Fibroblast of the conjunctiva (primary cell): ENCODE measurements at places on chromosomes 2 and 18.

- DNase-seq = no peak
Observed at GRCh38 chr2:131417886-131418285, 53.9 kb upstream of the RAB6D start.

GRCh38 chr2:71608034-71608433, 154.7 kb downstream of the DYSF start:
- DNase-seq = no peak

- DNase-seq = no peak
Observed at GRCh38 chr2:102660574-102660973, 41.2 kb downstream of the SLC9A2 start.

GRCh38 chr2:109522063-109522374, 91.7 kb downstream of the SEPTIN10 start:
- no peak for DNase-seq

DNA sequence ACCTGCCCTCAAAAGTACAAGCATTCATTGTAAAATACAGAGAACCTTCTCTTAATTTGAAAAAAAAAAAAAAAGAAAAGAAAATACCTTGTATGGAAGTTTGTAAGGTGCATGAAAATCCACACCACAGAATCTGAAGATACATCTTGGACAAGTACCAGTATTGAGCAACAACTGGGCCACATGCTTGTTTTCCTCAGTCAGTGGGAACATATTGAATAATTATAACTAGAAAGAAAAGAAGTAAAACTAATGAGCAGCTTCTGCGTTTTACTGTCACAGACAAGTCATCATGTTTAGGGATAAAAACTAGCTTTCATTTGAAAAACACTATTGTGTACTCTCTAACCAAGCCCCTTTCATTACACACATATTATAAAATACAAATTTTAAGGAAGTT, 5.8 kb upstream of the PEX13 start:
- DNase-seq = no peak

DNA sequence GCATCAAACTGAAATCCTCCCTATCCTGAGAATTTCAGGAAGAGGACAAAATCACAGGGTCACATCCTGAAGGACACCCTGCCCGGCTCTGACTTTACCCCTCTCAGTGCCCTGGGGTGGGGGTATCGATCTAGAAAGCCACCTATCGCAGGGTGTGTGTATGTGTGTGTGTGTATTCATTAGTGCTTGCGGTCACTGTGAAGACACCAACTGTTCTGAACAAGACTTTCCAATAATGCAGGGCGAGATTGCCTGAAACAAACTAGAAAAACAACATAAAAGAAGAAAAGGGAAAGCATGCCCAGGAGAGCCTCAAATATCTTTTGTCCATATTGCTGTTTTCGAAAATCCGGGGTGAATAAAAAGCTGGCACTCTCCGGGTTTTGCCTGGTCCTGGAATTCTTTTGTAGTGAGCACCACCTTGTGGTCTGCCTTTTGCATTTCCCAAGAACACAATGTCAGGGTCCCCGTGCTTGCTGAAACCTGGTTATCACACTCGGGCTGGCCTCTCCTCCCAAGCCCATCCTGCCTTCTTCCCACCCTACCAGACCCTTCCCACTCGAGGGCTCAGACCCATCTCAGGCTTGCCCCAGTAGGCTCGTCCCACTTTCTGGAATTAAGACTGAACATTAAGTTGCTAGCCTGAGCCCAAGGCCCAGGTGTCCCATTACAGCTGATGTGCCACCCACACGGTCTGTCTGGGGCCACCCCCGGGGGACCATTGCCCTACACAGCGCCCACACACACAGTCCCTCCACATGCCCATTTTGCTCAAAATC, 25.0 kb upstream of the COPS8 start:
- peak; percentile 70 for DNase-seq

GRCh38 chr2:65465124-65465523, 32.7 kb upstream of the SPRED2 start:
- DNase-seq = no peak

GRCh38 chr18:3454365-3455089, 4.6 kb downstream of the TGIF1 start:
- no peak for DNase-seq

DNA sequence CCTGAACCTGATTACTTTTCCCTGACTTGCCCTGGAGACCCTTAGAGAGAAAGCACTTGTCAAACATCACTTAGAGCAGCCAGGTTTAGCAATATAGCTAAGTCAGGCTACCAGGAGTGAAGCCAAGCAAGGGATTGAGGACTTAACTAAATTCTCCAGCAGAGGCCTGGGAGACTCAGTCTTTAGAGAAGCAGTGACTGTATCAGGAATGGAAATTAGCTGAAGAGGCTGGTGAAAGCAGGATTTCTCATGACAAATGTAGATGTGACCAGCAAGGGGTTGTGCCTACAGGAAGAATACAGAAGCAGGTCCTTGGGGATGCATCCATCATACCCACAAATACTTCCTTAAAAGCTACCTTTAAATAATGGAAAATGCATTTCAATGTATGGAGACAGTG, 368.9 kb upstream of the MEIS1 start:
- DNase-seq = no peak

DNA sequence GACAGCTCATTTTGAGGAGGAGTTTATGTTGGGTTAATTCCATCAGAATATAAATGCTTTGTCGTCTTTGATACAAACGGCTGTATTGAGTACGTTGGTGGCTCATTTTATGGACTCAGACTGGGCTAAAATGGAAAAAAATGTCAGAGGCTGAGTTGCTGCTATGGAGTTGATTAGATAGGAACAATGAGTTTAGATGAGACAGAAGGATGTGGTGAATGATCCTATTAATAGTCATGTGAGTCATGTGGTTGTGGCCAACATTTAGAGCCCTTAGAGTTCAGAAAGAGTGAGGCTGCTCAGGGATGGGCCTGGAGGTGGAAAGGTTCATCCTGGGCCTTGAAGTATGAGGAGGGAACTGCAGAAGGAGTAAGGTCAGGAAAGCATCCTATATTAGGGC, 434.2 kb downstream of the MEIS1 start:
- no peak for DNase-seq

GRCh38 chr2:241941691-241942301, 72.3 kb downstream of the RTP5 start:
- DNase-seq = no peak

DNA sequence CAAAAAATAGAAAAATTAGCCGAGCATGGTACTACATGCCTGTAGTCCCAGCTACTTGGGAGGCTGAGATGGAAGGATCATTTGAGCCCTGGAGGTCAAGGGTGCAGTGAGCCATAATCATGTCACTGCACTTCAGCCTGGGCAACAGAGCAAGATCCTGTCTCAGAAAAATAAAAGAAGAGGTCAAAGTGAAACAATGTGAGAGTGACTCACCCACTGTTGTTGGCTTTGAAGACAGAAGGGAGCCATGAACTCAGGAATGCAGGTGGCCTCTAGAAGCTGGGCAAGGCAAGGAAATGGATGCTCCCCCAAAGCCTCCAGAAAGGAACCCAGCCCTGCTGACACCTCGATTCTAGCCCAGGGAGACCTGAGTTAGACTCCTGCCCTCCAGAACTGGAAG, 3.7 kb upstream of the TMEM214 start:
- no peak for DNase-seq

- DNase-seq = no peak
Observed at GRCh38 chr2:62844311-62845090, 139.0 kb downstream of the EHBP1 start.

DNA sequence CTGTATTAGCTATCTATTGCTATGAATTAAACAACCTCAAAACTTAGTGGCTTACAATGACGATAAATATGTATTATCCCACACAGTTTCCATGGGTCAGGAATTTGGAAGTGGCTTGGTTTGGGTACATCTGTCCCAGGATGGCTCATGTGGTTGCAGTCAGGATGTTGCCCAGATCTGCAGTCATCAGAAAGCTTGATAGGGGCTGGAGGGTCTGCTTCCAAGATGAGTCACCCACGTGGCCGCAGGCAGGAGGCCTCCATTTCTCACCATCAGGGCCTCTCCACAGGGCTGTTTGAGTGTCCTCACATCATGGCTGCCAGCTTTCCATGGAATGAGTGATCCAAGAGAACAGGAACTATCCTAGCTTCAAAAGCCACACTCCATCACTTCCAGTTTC, 46.4 kb downstream of the CHRNA1 start:
- no peak for DNase-seq

DNA sequence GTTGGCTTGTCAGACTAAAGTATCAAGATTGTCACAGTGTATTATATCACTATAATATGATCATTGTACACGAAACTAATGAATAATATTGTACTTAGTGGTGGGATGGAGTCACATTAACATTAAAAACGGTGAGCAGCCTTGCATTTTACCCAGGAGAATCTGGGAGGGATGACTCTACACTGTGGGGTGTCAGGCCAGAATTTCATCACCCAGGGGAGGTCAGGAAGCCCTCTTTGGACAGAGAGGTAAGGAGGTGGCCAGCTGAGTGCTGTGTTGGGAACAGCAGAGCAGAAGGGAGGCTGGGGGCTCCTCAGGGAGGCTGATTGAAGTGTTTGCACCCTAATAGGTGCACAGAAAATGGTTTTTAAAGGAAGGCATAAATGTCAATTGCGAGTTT, 33.0 kb downstream of the CDCA7 start:
- no peak for DNase-seq

- no peak for DNase-seq
Observed at GRCh38 chr18:61335684-61336555, 2.7 kb downstream of the CDH20 start.

DNA sequence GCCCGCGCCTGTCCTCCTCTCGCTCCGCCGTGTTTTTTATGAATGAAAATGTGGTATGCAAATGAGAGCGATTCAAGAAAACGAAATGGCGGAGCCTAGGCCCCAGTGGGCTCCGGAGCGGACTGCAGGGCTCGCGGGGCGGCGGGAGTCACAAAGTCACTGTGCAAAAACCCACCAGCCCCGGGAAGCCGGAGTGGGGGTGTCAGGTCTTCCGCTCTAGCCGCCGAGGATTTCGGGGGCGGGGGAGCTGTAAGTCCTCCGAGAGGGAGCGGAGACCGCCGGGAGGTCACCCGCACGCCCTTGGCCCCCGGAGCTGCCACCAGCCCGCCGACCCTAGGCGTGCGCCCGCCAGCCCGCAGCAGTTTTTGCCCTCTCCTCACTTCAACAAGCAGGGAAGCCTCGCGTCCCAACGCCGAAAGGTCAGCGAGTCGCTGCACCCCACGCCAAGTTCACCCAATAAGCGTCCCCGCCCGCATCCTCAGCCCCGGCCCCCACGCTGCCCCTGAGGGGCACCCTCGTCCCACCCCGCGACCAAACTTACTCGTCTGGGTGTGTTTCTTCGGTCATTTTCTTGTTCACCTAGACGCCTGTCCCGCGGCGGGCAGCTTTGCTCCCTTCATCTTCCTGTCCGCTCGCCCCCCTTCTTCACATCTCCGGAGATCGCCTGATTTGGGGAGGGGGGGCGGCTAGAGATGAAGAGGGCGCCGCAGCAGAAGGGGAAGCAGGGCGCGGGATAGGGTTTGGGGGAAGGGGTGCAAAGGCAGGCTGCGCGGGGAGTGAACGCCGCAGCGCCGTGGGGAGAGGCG, 775 bp downstream of the SPRED2 start:
- DNase-seq = no peak

GRCh38 chr2:236658974-236659757, 89.5 kb downstream of the ACKR3 start:
- DNase-seq = no peak

GRCh38 chr2:223113161-223113560, 61.2 kb downstream of the KCNE4 start:
- DNase-seq = no peak

GRCh38 chr18:26386441-26386840, 160.2 kb downstream of the TAF4B start:
- DNase-seq = no peak

DNA sequence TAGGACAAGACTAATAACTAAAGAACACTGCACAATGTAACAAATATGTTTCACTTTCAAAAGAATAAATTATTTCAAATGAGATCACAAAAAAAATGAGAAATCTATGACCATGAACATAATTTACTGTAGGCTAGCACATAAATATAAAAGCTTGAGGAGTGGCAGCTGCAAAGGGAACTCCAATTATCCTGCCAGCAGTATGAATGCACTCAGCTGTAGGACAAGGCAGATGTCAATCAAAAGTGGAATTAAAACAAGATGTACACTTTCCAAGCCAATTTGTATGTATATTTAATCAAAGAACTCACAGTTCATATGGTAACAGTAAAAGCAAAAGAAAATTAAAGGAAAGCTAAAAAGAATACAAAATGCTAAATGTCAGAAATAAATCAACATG, 76.6 kb upstream of the NCKAP5 start:
- no peak for DNase-seq

- no peak for DNase-seq
Observed at GRCh38 chr2:232637866-232638583, 4.6 kb downstream of the EFHD1 start.

DNA sequence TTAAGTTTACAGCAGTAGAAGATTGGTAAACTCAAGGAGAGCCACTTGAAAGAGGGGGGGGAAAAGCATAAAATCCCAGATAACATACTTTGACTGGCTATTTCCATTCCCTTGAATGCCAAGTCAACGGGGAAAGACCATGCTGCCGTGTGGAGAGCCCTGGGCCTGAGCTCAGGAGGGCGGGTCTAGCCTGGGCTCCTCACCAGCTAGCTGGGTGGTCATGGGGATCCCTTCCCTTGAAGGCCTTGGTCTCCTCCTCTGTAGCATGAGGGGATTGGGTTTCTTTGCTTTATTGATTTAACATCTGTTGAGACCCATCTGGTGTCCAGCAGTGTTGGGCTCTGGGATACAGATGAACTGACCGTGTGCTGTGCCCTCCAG, 35.0 kb downstream of the TEX51 start:
- no peak for DNase-seq

- no peak for DNase-seq
Observed at GRCh38 chr18:62771494-62772270, 56.3 kb downstream of the PHLPP1 start.

GRCh38 chr2:220499225-220499624, 871.8 kb downstream of the SLC4A3 start:
- peak; percentile 58 for DNase-seq

- DNase-seq = no peak
Observed at GRCh38 chr18:59921384-59921891, 21.6 kb downstream of the PMAIP1 start.

DNA sequence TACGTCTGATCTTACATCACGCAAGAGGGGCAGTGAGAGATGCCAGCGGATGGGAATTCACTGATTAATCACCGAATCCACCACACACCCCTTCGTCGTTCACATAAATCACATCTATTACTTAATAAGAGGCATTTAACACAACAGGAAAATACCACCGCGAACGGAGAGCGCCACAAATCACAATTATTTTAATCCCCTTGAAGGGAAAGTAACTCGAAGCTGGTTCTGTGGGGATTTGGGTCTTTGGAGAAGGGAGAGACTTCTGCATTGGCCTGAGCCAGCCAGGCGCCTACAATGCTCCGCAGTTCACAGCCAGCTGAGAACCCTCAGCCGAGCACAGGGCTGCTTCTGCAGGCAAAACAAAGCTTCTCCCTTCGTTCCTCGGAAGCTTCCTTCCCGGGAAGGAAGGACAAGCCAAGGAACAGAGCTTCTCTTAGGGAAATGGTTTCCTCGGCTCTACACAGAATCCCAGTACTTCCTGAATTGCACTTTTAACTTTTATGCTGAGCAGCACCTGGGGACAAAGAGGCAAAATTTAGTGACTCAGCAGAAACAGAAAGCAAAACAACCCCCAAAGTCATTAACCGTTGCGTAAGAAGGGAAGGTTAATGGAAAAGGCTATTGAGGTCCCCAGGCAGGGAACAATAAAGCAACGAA, at the start of gene LRP1B:
LRP1B (minus strand) TSS at position 7 of the 660 bp plus-strand sequence. CDS start 287 bp downstream, outside the sequence.
- DNase-seq = no peak

- no peak for DNase-seq
Observed at GRCh38 chr2:64018701-64019082, 536 bp downstream of the VPS54 start.
